ENCODE measurements at places on chromosomes 2 and 18.

- DNase-seq: no peak
These were observed 171.8 kb downstream of the UBR3 start for GRCh38 chr2:169999054-169999453.

- no peak for DNase-seq
These were observed 191.7 kb upstream of the ZC3H15 start for GRCh38 chr2:186294248-186294888.

DNA sequence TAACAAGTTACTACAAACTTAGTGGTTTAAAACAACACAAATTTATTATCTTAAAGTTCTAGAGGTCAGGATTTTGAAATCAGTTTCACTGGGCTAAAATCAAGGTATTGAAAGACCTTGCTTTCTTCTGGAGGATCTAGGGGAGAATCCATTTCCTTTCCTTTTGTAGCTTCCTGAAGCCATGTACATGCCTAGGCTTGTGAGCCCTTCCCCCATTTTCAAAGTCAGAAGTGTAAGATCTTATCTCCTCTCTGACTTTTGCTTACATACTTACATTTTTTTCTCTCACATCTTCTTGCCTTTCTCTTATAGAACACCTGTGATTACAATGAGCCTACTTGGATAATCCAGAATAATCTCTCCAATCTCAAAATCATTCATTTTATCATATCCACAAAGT lies 78.7 kb upstream of the MBOAT2 start:
- no peak for DNase-seq

DNA sequence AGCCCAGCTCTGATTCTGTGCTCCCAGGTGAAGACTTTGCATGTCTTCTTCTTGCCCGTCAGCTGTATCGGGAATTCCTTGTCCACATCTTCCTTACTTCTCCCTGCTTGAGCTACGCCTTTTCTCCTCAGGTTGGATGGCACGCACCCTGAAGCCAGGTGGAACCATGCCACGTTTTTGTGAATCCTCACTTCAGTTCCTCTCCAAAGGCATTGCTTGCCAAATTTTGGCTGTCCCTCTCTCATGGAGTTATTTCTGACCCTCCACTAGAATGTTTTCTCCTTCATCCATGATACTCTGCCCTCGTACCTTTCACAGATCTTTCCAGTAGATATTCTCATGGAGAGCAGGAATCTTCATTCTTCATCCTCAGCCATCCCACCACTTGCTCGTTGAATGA lies 20.2 kb downstream of the ZCCHC2 start:
- DNase-seq: no peak

DNA sequence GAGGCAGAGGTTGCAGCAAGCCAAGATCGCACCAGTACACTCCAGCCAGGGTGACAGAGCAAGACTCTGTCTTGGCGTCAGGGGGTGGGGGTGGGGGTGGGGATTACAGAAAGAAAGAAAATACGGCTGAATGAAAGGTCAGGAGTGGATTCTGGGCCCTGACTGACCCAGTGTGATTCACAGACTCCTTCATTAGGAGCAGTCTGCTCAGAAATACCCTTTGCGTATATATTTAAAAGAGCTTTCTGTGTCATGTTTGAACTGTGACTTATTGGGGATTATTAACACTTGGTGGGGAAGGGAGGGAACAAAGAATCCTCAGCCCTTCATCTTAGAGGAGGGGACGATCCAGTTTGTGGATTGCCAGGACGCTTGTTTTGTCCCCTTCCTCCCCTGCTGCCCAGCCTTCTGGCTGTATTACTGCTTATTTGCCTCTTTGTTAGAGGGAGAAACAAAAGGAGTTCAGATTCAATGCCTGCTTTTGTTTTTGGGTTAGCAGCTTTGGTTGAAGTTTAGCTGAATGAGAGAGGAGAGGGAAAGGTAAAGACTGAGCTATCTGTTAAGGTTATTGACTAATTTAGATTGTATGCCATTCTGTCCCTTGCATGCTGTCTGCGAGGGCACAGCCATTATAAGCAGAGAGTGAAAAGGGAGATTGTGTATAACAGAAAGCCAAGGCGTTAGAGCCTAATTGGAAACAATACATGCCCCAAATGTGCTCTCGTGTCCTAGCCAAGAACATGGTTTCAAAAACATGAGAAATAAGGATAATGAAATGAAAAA lies 118.3 kb downstream of the FMNL2 start:
- DNase-seq: no peak

GRCh38 chr2:240972636-240973521 lies 25.5 kb upstream of the SNED1 start:
- DNase-seq: no peak

- no peak for DNase-seq
These were observed 242.1 kb downstream of the SLC8A1 start for GRCh38 chr2:40209761-40210160.

DNA sequence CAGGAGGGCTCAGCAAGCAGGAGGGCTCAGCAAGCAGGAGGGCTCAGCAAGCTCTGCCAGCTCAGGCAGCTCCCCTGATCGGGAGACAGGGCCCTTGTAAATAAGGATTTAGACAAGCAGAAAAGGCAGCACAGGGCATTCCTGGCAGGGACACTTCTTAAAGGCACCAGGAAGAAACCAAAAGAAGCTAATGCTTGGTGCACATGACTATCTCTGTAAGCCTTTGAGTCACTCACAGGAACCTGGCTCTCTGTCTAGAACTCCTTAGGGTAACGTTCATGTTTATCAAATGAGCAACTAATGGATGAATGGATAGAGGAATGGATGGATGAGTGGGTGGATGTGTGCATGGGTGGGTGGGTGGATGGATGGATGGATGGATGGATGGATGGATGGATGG lies 28.4 kb downstream of the TMEM37 start:
- no peak for DNase-seq

DNA sequence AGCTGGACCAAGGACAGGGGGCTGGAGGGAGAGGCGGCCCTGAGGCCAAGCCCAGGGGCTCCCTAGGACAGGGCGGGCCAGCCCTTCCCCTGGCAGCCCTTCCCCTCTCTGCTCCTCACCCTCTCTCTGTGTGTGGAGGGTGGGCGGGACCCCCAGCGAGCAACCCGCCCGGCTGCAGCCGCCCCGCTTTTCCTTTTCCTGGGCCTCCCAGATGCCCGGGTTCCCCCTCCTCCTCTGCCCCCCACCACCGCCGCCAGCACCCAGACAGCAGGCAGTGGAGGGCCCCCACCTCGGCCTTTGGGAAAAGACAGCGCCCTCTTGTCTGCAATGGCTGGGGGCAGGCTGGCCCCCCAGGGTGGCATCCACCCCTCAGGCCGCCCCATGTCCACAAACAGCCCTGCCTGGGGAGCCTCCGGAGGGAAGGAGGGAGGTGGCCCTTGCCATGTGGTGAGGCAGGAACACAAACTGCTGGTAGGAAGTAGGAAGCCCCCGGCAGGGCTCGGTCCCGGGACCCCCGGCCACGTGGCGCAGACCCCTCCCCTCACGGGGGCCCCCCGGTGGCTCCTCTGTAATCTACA lies 135.1 kb upstream of the CTDP1 start:
- no peak for DNase-seq
